Stimulated activated naive CD8-positive, alpha-beta T cell treated with anti-CD3 and anti-CD28 coated beads, Interleukin-15, amount 100 ng/mL, for 72 hours (primary cell): ENCODE measurements at places on chromosomes 11 and 22.
A peak's percentile ranks its signal among the peaks of the same experiment; 100 is the strongest.

DNA sequence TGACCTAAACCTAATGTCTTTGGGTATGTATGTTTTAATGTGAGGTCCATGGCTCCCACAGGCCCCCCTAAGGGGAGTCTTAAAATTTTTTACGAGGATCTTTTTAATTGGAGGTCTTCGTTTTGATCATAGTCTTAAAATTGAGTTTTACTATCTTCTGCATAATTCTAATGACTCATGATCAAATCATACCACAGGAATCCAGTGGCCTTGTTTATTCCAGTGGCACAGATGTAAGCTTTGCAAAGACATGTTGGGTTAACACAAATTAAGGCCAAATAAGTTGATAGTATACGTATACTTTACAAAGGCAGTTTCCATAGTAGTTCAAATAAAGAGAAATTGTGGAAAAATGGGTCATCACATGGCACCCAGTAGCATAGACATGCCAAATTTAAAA lies 33.9 kb upstream of the FJX1 start:
- DNase-seq, result no peak

GRCh38 chr11:62142043-62142375 lies 18.2 kb downstream of the INCENP start:
- no peak for DNase-seq

- no peak for DNase-seq
Measured at GRCh38 chr22:27905653-27906052, 13.4 kb downstream of the PITPNB start.

DNA sequence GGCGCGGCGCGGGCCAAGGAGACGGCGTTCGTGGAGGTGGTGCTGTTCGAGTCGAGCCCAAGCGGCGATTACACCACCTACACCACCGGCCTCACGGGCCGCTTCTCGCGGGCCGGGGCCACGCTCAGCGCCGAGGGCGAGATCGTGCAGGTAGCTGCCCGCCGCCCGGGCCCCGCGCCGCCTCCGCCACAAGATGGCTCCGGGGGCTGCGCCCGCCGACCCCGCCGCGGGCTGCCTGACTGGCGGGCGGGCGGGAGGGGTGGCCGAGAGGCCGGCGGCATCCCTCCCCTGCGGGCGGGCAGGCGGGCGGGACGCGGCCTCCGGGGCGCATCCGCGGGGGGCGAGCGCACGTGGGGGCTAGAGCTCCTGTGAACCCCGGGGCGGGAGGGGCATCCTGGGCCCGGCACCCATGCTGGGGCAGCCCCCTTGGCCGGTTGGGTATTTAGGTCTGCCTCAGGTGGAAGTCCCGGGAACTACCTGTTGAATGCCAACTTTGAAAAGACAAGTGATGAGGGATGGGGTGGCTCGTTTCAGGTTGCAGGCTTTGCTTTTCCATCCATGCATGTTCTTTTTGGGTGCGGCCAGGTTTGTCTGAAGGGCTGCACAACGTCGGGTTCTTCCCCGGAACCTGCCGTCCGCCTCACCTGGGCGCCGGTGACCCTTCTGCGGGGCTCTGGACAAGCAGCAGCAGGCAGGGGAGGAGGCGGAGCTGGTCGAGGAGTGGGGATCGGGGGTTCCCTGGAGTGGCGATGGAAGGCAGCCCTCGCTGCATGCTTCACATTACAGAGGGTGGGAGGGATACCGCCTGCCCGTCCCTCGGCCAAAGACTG lies 760 bp downstream of the ZNRF3 start:
- DNase-seq, result peak; percentile 47

DNA sequence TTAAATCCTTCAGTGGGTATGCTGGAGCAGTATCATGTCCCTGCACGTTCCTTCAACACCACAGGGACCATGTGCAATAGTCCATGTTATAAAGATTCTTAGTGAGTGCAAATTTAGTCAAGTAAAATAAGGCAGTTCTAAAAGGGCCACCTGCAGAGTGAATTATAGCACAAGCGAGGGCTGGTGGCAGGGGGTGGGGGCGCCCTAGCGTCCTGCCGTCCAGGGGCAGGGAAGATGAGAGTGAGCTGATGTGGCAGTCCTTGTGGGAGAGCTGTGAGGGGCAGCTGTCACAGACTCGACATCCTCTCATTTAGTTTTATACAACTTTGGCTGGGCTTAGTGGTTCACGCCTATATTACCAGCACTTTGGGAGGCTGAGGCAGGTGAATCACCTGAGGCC lies 29.1 kb downstream of the FAM118A start:
- DNase-seq, result no peak

- no peak for DNase-seq
Measured at GRCh38 chr11:5700421-5701054, 10.9 kb downstream of the TRIM22 start.

- no peak for DNase-seq
Measured at GRCh38 chr22:33023153-33023827, 34.9 kb downstream of the SYN3 start.

- DNase-seq, result no peak
Measured at GRCh38 chr22:20316217-20316843, 3.5 kb downstream of the DGCR6L start.

GRCh38 chr11:3206156-3206921 lies 12.3 kb downstream of the MRGPRG start:
- no peak for DNase-seq

GRCh38 chr11:47186700-47187695 lies 764 bp upstream of the PACSIN3 start:
- peak; percentile 25 for DNase-seq

DNA sequence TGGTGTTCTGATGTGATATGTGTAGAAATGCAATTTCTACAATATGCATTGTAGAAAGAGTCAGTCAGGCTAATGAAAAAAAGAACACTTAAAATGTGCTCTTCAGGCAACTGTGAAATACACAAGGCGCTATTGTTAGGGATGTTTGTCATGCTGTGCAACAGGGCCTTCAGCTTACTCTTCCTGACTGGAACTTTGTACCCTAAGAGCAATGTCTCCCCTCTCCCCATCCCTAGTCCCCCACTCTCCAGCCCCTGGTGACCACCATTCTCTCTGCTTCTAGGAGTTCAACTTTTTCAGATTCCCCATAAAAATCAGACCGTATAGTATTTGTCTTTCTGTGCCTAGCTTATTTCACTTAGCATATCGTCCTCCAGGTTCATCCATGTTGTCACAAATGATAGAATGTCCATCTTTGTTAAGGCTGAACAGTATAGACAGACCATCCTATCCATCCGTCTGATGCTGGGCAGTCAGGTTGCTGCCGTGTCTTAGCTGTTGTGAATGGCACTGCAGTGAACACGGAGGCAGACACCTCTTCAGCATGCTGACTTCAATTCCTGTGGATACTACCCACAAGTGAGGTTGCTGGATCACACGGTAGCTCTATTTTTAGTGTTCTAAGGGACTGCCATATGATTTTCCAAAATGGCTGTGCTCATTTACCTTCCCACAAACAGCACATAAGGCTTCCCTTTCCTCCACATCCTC lies 10.7 kb downstream of the NDUFV1 start:
- DNase-seq, result no peak

DNA sequence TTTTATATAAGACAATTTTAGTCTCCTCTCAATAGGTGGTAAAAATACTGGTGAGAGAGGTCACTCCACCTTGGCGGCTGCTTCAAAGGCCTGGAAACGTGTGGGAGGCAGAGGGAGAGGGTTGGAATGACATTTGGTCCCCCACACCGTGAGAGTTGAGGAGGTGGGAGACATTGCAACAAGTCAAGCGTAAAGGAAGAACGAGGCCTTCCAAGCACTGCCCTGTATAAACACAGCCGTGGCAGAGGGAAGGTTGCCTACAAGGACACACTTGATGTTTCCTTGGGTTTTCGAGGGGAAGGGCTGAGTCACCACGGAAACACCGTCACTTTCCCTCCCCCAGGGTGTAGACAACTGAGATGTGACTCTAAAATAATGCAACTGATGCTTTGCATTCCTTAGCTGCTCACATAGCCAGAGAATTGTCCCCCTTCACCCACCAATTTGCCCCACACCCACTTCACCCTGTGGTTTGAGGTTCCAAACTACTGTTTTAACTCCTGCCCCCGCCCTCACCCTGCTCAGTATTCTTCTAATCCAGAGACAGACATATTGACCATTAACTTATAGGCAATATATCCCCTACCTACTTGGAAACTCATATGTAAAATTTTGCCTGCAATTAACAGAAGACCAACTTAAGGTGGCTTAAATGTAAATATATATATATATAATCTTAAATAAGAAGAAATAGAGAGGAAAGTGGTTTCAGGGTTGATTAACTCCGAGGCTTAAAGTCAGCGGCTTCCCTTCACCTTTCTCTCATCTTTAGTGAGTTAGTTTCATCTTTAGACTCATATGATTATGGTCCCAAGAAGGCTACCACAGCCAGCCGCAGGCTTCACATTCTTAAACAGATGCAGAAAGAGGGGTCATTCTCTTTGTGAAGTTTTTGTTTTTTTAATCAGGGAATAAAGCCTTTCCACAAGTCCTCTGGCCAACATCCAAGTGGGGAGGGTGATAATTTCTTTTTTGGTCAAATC lies 54.1 kb upstream of the BDNF start:
- no peak for DNase-seq

DNA sequence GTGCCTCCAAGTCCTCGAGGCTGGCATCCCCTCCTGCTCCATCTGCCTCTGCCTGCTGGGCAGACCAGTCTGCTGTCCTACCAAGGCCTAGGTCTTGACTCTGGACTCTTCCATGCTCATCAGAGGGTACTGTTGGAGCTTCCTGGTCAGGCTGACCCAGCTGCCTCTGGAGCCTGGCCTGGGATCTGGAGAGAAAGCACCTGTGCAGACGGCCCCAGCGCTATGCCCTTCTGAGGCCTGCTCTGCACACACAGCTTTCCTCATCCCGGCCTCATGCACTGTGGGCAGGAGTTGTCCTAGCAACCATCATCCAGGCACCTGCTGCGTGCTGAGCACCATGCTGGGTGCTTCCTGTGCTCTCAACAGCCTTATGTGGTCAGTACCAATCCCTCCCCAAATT lies 70.8 kb downstream of the CDKN1C start:
- no peak for DNase-seq

GRCh38 chr22:37284805-37285355 lies 2.6 kb downstream of the CYTH4 start:
- DNase-seq, result no peak

DNA sequence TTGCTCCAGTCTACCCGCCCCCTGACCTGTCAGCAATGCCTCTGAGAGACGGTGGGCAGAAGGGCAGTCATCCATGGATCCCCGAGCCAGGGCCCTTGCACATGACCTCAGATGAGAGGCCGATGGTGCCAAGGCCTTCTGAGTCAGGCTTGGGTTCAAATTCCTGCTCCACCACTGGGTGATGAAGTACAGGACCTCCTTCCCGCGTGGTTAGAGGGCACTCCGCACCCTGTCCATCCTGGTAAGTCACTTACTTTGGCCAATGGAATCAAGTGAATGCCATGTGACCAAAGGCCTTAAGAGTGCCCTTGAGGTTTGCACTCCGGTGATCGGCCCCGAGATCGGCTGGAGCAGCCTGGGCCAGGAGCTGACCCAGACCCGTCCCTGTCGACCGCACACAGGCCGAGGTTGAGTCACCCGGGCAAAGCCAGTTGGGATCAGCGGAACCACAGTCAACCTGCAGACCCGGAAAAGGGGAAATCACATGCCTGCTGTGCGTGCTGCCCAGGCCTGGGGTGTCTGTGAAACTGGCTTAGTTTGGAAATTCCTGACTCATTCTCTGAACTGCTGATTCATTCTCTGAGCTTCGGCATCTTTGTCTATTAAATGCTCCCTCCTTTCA lies 48.9 kb downstream of the RTL6 start:
- no peak for DNase-seq

- DNase-seq, result no peak
Measured at GRCh38 chr11:26477396-26477795, 94.7 kb downstream of the MUC15 start.

GRCh38 chr22:45910928-45911467 lies 66.0 kb downstream of the WNT7B start:
- DNase-seq, result no peak

DNA sequence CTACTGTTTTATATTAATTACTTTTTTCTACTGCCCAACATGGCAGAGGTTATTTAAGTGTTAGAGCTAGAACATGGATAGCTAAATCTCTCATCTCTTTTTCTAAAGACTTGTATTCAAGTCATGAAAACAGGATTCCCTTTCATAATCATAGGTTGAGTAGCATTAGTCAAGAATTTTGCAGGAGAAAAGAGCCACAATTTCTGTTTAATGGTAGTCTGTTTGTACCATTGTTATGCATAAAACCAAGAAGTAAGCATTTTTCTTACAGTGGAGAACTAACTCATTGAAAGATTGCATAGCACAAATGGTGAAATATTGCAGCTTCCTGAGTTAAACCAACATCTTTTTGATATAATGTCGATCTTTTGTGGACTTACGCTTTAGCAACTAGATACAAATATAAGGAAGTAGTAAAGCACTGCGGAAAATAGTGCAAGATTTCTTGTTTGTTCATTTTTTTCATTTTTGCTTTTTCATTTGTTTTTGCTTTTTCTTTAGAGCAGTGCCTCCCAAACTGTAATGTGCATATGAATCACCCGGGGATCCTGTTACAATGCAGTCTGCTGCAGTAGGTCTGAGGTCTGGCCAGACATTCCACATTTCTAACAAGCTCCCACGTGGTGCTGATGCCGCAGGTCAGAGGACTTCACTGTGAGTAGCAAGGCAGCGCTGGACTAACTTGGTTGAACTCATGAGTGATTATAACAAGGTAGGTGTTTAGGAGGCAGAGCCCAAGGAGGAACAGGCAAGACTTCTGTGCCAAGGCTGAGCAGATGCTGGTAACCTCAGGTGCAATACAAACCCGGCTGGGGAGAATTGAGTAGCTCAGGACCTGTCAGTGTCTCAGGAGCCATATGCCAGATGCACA lies 4.6 kb downstream of the ETS1 start:
- no peak for DNase-seq

- no peak for DNase-seq
Measured at GRCh38 chr11:17414992-17415391, 26.5 kb upstream of the KCNJ11 start.

GRCh38 chr11:64529559-64530520 lies 61.2 kb upstream of the SLC22A12 start:
- DNase-seq, result no peak

- no peak for DNase-seq
Measured at GRCh38 chr11:17645190-17645970, 74.0 kb upstream of the MYOD1 start.

- no peak for DNase-seq
Measured at GRCh38 chr22:41909310-41910049, 5.4 kb downstream of the SHISA8 start.

GRCh38 chr22:44894782-44895181 lies 115.0 kb downstream of the PHF21B start:
- no peak for DNase-seq

DNA sequence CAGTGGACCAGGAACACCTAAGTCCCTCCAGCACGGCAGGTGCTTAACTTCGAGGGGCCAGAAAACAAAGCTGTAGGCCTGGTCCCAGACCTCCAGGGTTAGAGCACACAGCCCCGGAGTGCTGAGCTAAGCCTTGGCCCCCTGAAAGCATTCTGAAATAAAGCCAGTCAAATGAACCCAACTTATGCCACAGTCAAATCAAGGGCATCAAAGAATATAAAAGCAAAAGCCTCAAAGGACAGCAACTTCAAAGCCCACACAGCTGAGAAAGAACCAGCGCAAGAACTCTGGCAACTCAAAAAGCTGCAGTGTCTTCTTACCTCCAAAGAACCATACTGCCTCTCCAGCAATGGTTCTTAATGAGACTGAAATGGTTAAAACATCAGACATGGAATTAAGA lies 39.1 kb downstream of the TMEM123 start:
- no peak for DNase-seq
